ENCODE measurements at places on chromosomes 3 and 15.

- DNase-seq: no peak
Measured at GRCh38 chr3:20141851-20142250, 44.2 kb downstream of the SGO1 start.

- no peak for DNase-seq
Measured at GRCh38 chr15:48423342-48423741, 92.1 kb downstream of the DUT start.

GRCh38 chr3:156729460-156730179 lies 55.2 kb downstream of the TIPARP start:
- DNase-seq: no peak

GRCh38 chr15:78879517-78880241 lies 7.0 kb downstream of the MORF4L1 start:
- DNase-seq: no peak

GRCh38 chr3:58557491-58557890 lies 19.7 kb downstream of the FAM107A start:
- DNase-seq: no peak

DNA sequence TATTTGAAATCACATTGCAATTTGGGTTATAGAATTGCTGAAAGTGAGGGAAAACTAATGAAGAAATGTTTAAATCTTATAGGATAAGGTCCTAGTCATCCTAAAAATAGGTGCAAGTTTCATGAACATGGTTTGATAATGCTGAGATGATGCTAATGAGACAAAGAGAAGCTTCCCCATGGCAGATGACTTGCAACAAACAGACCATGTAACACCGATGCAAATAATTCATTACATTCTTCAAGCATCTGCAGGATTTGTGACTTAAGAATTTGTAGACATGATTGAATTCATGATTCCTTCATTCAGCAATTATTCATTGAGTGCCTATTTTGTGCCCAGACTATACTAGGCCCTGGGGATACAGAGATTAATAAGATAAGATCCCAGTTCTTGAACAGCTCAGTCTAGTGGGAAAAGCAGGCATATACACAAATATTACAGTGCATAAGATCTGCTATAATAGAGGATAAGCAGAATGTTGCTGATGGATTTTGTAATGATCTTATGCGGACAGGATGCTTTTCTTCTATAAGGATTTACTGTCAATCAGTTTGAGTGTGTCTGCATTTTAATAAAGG lies 367.9 kb upstream of the GBE1 start:
- no peak for DNase-seq

DNA sequence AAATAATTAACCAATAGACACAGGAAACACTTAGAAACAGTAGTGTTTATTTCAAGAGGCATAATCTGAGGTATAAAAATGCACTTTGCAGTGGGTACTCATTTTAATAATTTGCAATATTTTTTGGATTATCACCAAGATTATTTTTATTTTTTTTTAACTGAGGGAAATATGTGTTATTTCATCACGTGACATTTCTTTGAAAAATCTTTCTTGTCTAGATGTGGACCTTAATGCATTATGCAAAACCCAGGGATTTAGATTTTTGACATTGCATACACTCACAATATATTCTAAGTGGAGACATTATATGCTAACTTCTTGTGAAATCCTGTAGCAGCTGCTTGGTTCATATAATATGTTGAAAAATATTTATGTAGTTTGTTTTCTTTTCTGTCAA lies 260.4 kb upstream of the MEIS2 start:
- no peak for DNase-seq

- no peak for DNase-seq
Measured at GRCh38 chr15:76174654-76175053, 114.9 kb downstream of the TMEM266 start.
